SW480 (cell line): ENCODE measurements at places on chromosomes 1 and 21.

GRCh38 chr1:39105061-39105840 lies 79.1 kb downstream of the NDUFS5 start:
- peak; percentile 56 for DNase-seq

DNA sequence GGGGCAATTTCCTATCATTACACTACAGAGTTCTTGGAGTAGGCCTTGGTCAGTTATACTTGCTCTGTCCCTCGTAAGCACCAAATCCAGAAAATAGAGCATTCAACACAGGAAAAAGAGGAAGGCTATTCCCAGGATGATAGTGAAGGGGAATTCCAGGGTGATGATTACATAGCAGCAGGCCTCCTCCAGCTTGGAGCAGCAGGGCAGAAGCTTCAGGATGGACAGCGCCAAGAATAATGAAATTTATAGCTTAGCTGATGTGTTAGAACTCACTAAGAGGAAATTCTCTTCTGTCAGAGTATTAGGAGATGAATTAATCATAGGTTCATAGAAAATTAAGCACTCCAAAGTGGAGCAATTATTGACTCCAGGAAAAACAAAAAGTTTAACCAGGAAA lies 10.8 kb upstream of the SMAP2 start:
- no peak for DNase-seq

DNA sequence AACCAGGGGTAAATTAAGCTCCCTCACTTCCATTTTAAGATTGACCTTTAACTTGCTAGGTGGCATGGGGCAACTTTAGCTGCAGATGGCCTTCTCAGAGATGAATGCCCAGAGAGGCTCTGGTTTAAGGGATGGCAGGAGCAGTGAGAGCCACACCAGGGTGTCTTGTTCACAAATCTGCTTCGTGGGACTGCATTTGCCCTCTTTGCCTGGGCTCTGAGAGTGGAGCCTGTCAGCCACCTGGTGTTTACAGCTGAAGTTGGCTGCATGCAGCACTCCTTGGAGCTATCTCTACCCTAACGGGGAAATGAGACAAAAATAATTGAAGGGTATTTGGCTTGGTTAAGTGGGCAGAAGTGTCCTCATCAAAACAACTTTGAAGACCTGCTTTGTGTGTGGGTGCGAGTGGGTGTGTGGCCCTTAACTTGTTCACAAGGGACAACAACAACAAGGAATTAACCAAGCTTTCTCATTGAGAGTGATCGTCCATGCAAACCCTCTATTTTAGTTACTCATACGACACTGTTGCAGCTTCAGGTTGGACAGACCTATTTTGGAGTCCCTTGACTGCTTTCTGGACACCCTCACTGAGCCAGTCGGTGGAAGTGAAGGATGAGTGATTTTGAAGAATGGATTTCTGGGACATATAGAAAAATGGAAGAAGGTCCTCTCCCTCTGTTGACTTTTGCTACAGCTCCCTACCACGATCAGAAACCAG lies 29.8 kb downstream of the PGM1 start:
- no peak for DNase-seq

- DNase-seq = no peak
Observed at GRCh38 chr1:240682166-240682858, 70.4 kb upstream of the GREM2 start.

DNA sequence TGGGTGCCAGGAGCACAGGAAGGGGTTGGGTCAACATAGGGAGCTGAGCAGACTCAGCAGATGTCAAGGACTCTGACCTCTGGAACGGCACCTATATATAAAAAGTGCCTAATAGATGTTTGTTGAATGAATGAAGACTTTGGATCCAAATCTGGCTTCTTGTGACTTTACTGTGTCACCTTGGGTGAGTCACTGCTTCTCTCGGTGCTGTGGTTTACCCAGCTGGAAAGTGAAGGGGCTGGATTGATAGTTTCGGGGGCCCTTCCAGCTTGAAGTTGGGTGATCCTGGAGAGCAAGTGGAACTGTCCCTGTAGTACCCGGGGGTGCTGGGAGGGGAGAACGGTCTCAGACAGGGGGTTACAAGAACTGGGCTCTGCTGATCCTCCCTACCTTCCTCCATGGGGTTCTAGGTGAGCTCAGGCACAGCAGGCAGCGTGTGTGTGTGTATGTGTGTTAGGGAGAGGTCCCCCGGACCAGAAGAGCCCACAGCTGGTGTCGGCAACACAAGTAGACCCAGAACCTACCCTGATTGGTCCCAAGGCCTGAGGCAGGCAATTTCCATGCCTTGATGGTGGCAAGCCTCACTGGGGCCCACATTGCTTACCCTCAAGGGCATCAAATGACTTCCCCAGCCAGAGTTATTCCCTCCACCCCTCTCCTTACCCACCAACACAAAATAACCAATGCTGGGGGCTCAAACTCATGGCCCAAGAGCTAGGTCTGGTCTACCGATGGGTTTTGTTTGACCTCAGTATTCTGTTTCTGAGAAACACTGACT lies 5.5 kb upstream of the PADI1 start:
- peak; percentile 34 for DNase-seq

- no peak for DNase-seq
Observed at GRCh38 chr1:23174426-23175110, 5.9 kb upstream of the LUZP1 start.

DNA sequence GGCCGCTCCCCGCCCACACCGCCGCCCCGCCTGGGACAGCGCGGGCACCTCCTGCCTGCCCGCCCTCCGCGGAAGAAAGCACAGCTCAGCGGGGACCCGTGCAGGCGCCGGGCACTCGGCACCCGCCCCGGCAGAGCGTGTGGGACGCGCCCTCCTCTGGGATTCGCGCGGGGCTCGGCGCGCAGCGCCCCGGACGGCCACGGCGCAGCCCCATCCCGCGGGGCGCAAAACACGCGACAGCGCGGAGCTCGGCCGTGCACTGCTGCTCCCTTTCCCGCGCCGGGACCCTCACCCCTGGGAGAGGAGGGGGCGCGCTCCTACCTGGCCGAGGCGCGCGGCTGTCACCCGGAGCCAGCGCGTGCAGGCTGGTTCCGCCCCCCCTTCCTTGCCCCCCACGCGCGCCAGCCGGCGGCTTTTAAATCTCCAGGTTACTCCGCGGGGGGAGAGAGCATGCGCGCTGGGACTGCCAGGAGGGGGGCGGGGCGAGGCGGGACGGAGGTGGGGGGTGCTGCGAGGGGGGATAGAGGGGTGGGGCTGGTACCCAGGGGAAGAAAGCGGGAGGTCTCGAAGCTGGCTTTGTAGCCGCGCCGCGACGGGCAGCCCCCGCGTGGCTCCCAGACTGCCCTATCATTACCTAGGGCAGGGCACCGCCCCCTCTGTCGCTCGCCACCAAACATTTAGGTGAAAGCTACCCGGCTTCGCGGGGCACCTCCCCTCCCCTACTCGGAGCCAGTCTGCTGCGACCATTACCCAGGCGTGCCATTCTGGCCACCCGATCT lies at the start of gene SLC45A3:
Gene SLC45A3, minus strand, starts transcription at position 437 of the 779 bp plus-strand sequence. CDS start 15,853 bp downstream, outside the sequence.
- no peak for DNase-seq

- DNase-seq = no peak
Observed at GRCh38 chr1:206575894-206576737, 36.1 kb downstream of the EIF2D start.

DNA sequence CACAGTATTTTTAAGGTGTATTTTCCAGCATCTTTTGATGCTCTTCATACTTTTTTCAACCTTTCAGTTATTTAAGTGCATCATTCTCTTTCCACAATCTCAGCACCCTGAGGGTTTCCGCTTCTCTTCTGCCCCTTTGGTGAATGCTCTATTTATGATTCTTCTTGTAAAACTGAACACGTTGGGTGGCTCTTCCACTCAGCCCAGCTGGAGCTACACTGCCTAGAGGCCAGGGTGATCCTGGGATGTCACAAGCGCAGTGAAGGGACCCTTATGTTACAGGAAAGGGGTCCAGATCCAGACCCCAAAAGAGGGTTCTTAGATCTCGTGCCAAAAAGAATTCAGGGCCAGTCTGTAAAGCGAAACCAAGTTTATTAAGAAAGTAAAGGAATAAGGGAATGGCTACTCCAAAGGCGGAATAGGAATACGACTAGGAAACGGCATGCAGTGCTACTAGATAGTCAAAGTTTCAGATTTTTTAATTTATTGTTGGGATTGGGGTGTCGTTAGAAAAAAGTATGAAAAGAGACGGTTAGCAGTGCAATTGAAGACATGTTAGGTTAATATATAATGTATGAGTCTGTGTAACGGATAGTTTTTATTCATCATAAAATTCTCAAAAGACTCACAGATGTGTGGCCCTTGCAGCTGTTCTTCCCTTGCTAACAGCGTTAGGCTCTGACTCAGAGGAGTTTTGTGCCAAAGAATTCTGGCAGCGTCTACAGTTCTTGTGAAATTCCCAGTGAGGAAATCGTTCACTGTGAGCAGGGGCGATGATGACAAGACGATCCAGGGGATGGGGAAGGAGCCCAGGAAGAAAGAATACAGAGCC lies 14.4 kb upstream of the ERVH48-1 start:
- no peak for DNase-seq

GRCh38 chr1:112304126-112304525 lies 91.9 kb upstream of the CTTNBP2NL start:
- no peak for DNase-seq

- no peak for DNase-seq
Observed at GRCh38 chr21:46213620-46214286, 14.8 kb downstream of the LSS start.

GRCh38 chr1:203713125-203713524 lies 51.9 kb upstream of the LAX1 start:
- no peak for DNase-seq

- DNase-seq = no peak
Observed at GRCh38 chr1:72432645-72433267, 150.4 kb upstream of the NEGR1 start.

GRCh38 chr1:92599184-92599583 lies 112.5 kb upstream of the GFI1 start:
- DNase-seq = peak; percentile 11

DNA sequence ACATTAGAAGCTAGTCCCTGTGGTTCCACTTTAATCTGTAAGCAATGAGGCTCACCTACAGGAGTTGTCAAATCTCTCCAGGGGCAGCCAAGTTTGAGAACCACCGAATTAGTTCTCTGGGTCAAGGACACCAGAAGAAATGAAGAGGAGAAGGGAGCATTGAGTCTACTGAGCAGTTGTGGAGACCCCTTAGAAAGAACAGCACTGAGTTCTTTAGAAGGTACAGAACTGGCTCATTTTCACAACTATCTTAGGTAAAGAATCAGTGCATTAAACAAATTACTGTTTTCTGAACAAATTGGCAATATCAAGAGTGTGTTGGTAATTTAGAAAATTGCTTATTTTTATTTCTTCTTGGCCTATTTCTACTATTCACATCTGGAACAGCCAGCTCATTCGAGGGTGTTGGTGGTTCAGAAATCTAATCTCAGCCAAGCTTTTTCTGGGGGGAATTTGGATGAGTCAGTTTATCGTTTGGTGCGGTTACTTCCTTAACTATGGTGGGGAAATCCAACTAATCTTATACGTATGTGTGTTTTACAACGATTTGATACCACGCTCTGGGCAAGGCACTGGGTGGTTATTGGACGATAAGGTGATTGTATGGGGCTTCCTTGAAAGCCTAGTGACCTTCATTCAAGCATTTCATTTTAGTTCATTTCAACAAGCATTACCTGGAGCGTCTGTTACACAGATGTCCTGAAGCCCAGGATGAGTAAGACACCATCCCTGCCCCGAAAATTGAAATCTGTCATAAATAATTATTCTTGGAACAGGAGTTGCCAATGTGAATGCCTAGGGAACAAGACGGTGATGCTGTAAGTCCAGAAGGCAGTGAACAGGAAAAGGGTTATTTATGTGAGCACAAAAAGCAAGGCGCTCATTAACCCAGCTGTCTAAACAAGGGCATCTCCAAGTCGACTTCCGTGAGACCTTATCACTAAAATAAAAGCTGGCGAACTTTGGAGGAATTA lies 52.0 kb upstream of the TMPRSS2 start:
- DNase-seq = no peak

DNA sequence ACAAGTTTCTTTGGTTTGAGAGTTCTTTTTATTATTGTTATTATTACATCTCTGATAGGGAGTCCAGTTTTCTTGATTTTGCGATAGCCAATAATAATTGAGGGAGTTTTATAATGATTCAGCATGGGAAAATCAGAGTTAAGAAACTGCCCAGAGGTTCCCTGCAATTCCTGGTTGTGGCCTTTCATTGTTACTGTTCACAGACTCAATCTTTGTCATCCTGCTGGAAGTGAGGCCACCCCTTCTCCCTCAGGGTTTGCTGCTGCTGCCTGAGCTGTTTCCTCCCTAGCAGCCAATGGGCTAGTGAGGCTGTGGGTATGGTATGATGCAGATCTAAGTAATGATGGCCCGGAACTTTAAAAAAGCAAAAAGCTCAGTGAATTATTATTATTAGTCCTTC lies 50.2 kb upstream of the TACSTD2 start:
- DNase-seq = no peak

- DNase-seq = peak; percentile 54
Observed at GRCh38 chr21:39612233-39613040, at the start of gene B3GALT5. Gene B3GALT5 (plus strand): TSS chr21:39612940. CDS start chr21:39660560, 47,620 bp downstream.

- DNase-seq = no peak
Observed at GRCh38 chr1:203507759-203508158, 13.8 kb downstream of the OPTC start.

- peak; percentile 3 for DNase-seq
Observed at GRCh38 chr1:72186733-72187307, 95.5 kb downstream of the NEGR1 start.

GRCh38 chr21:43578677-43579303 lies 80.5 kb downstream of the HSF2BP start:
- no peak for DNase-seq
